Aorta (tissue), 5 donors: ENCODE measurements at places on chromosomes 5 and 9. TPM values are rescaled to one million over a fixed set of nuclear protein-coding genes. Genes with fewer than 3 reads are reported as not detected.

The HAVCR1 gene
- total RNA-seq: 1.0 TPM

DNA sequence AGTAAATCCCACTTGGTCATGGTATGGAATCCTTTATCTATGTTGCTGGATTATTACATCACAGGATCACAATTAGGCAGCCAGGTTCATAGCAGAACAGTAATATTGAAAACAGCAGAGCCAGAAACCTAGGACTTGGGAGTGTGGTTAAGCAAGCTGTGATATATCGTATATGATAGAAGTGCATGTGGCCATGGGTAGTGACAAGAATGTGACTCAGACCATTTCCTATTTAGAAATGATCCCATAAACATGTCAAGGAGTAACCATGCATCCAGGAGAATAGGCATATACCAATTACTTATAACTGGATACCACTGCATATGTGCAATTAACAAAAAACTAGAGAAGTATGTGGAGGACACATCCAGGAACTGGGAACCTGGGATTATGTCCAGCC is 31.2 kb downstream of the AMBP start:
- no peaks in the 10 kb centered on the region for H3K27me3 ChIP-seq
- no peak overlapping the region for H3K27ac ChIP-seq
- DNase-seq: no peak
- no peaks in the 10 kb centered on the region for H3K36me3 ChIP-seq
- no peaks in the 10 kb centered on the region for H3K4me1 ChIP-seq

The ENTPD2 gene
- total RNA-seq: 1.7 TPM

DNA sequence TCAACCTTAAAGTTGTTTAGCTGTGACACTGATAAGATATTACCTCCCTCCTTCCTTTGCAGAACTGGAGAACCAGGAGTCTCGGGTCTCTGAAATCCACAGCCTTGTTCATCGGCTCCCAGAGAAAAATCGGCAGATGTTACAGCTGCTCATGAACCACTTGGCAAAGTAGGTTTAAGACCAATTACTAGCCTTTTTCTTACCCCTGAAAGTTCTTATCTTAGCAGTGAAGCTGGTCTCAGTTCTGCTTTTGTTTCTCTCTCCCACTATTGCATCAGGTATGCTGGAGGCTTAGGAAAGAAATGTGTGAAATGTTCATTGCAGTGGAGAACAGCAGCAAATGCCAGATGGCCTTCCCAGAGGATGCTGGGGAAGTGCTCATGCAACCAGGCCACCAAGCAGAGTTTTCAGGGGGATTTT is 287.4 kb downstream of the ARHGAP26 start:
- DNase-seq: no peak
- H3K27me3 ChIP-seq: no peaks in the 10 kb centered on the region

DNA sequence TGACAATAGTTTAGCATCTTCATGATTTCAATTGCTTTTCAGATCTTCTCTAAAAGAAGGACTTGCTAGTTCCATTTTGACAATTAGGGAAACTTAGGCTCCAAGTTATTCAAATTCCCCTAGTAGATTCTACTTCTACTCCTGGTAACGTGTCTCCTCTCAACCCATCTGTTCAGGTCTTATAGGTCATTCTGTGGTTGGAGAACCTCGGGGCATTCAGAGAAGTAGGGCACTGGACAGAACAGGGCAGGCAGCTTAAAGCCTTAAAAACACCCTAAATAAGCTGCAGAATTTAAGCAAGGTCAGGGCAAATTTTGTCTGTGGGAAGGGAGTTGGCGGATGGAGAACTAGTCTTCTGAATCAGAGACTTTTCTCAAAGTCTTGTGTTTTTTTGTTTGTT is 132.4 kb downstream of the TMEM174 start:
- no peak overlapping the region for H3K27ac ChIP-seq
- no peaks in the 10 kb centered on the region for H3K4me1 ChIP-seq
- H3K4me3 ChIP-seq: no peak overlapping the region
- DNase-seq: no peak
- no peaks in the 10 kb centered on the region for H3K27me3 ChIP-seq

DNA sequence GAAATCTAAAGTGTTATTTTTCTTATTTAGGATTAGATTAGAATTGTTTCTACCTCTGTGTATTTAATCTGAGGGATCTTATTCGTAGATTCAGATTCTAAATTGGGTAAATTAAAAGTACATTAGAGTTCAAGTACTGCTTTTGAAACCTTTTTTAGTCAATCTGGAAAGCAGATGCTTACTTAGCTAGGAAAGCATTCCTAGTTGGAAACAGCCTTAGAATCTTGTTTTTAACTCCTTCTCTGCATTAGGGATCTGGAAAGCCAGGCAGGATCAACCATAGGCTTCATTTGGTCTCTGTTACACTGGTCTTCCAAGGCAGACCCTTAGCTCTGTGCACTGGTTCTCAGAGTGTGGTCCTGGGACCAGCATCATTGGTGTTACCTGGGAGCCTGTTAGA is 247.4 kb downstream of the NR3C1 start:
- H3K27ac ChIP-seq: peak overlapping the region; percentile 86
- no peaks in the 10 kb centered on the region for H3K27me3 ChIP-seq
- peaks cover 18% of the 10 kb centered on the region for H3K4me1 ChIP-seq
- no peak overlapping the region for H3K4me3 ChIP-seq
- H3K36me3 ChIP-seq: no peaks in the 10 kb centered on the region

The NR2F1 gene
- total RNA-seq: 10.0 TPM

DNA sequence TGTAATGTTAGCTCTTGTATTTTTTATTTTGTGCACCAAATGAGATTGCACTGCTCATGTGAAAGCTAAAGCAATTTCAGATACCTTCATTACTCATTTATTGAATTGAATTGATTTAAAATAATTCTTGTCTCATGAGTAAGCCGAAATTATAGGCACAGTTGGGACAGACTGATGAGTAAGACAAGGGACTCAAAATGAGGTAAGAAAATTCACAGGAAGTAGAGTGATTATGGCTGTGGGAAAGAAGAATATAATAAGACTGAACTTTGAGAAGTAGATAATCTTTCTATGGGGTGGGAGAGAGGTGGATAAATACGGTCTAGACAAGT is 51.1 kb downstream of the NUDT12 start:
- DNase-seq: no peak
- H3K4me1 ChIP-seq: no peaks in the 10 kb centered on the region
- H3K27me3 ChIP-seq: no peaks in the 10 kb centered on the region
- H3K4me3 ChIP-seq: no peak overlapping the region
- no peak overlapping the region for H3K27ac ChIP-seq

- no peaks in the 10 kb centered on the region for H3K4me1 ChIP-seq
- no peaks in the 10 kb centered on the region for H3K27me3 ChIP-seq
- no peak for DNase-seq
- no peak overlapping the region for H3K27ac ChIP-seq
- H3K36me3 ChIP-seq: no peaks in the 10 kb centered on the region
These were observed 154.8 kb downstream of the SEMA5A start for GRCh38 chr5:9391080-9391479.

GRCh38 chr5:143462431-143462830 is 58.9 kb upstream of the NR3C1 start:
- no peak for DNase-seq
- no peaks in the 10 kb centered on the region for H3K27me3 ChIP-seq
- H3K4me3 ChIP-seq: no peak overlapping the region
- no peaks in the 10 kb centered on the region for H3K4me1 ChIP-seq
- H3K36me3 ChIP-seq: no peaks in the 10 kb centered on the region

DNA sequence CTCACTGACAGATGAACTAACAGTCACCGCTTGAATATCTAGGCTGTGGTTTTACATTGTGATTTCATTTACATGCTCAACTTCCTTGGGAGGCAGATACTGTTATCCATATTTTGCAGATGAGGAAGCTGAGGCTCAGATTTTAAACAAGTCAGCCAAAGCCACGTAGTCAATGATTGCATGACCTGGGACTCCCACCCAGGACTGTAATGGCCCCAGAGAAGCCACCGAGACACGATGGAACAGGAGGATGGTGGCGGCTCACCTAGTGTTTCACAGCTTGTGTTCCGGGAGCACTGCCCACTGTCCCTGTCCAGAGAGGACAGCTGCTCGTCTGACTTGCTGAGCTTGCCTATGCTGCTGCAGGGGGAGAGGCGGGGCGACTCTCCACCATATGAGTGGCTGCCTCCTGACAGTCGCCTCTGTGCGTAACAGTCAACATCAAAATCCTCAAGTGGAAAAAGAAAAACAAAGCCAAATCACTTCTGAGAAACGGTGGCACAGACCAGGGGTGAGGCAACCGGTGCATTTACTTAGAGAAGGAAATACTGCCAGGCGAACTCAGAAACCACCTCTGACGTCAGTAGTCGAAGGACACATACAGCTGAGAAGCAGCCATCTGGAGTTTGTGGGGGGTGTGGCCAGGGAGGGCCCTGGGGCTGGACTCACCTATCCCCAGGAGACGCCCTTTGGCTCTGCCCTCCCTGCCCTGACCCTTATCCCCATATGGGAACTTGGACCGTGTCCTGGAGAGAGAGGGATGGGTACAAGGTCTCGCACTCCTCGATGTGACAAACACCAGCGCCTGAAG is 82.5 kb downstream of the PRRT1B start:
- H3K36me3 ChIP-seq: no peaks in the 10 kb centered on the region
- H3K27me3 ChIP-seq: no peaks in the 10 kb centered on the region
- no peak overlapping the region for H3K4me3 ChIP-seq

The TOPORS gene
- total RNA-seq: 17.0 TPM

- no peak overlapping the region for H3K4me3 ChIP-seq
- no peaks in the 10 kb centered on the region for H3K4me1 ChIP-seq
- no peak for DNase-seq
- no peaks in the 10 kb centered on the region for H3K36me3 ChIP-seq
- no peak overlapping the region for H3K27ac ChIP-seq
- H3K27me3 ChIP-seq: no peaks in the 10 kb centered on the region
These were observed 163.5 kb downstream of the NR2F1-AS1 start for GRCh38 chr5:93417490-93417889.

The IFNA6 gene
- not detected for total RNA-seq

GRCh38 chr5:157509093-157509492 is 49.1 kb downstream of the NIPAL4 start:
- DNase-seq: no peak
- H3K27me3 ChIP-seq: no peaks in the 10 kb centered on the region
- no peaks in the 10 kb centered on the region for H3K4me1 ChIP-seq

DNA sequence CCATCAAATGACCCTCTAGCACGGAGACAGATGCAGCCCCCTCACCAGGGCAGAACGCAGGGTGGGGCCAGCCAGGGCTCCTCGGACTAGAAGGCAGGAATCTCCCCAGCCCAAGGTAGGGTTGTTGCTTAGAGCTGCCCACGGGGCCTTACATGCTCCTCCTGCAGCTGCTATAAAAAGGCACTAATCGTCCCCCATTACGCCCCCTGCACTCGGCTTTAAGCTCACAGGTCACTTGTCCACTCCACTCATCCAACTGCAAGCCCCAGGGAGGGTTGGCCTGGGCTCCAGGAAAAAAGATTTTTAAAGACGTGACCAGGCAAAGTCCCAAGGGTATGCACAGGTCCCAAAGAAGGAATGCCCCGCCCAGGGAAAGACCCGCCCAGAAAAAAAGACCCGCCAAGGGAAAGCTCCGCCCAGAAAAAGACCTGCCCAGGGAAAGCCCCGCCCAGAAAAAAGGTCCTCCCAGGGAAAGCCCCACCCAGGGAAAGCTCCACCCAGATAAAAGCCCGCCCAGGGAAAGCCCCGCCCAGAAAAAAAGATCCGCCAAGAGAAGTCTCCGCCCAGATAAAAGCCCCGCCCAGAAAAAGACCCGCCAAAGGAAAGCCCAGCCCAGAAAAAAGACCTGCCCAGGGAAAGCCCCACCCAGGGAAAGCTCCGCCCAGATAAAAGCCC is 11.1 kb downstream of the GRIN1 start:
- no peak overlapping the region for H3K27ac ChIP-seq
- no peaks in the 10 kb centered on the region for H3K36me3 ChIP-seq
- no peak overlapping the region for H3K4me3 ChIP-seq
- no peaks in the 10 kb centered on the region for H3K4me1 ChIP-seq

The CCNB1 gene
- 1.5 TPM for total RNA-seq

The ALDH1A1 gene
- total RNA-seq: 118 TPM

- H3K4me1 ChIP-seq: no peaks in the 10 kb centered on the region
- H3K36me3 ChIP-seq: no peaks in the 10 kb centered on the region
- H3K4me3 ChIP-seq: no peak overlapping the region
- DNase-seq: no peak
- no peaks in the 10 kb centered on the region for H3K27me3 ChIP-seq
- no peak overlapping the region for H3K27ac ChIP-seq
These were observed 256.8 kb downstream of the ROR2 start for GRCh38 chr9:91693226-91693625.

- no peak for DNase-seq
- no peaks in the 10 kb centered on the region for H3K27me3 ChIP-seq
- no peaks in the 10 kb centered on the region for H3K36me3 ChIP-seq
- H3K4me1 ChIP-seq: no peaks in the 10 kb centered on the region
- H3K4me3 ChIP-seq: no peak overlapping the region
- no peak overlapping the region for H3K27ac ChIP-seq
These were observed 263.4 kb downstream of the DEPDC1B start for GRCh38 chr5:60436518-60436917.

- no peak overlapping the region for H3K27ac ChIP-seq
- no peak overlapping the region for H3K4me3 ChIP-seq
- DNase-seq: peak; percentile 61
- H3K4me1 ChIP-seq: no peaks in the 10 kb centered on the region
These were observed 18.2 kb downstream of the S1PR3 start for GRCh38 chr9:89009546-89009840.
